ENCODE measurements at places on chromosomes 16 and 17. TPM values are rescaled to one million over a fixed set of nuclear protein-coding genes. Genes with fewer than 3 reads are reported as not detected.

The DPEP1 gene
- not detected for total RNA-seq

- no peaks in the 10 kb centered on the region for H3K36me3 ChIP-seq
- H3K27me3 ChIP-seq = no peaks in the 10 kb centered on the region
- H3K4me1 ChIP-seq = no peaks in the 10 kb centered on the region
- no peak overlapping the region for H3K27ac ChIP-seq
Measured at GRCh38 chr16:65306722-65307121, 184.9 kb upstream of the CDH11 start.

The SLC47A2 gene
- not detected for total RNA-seq

DNA sequence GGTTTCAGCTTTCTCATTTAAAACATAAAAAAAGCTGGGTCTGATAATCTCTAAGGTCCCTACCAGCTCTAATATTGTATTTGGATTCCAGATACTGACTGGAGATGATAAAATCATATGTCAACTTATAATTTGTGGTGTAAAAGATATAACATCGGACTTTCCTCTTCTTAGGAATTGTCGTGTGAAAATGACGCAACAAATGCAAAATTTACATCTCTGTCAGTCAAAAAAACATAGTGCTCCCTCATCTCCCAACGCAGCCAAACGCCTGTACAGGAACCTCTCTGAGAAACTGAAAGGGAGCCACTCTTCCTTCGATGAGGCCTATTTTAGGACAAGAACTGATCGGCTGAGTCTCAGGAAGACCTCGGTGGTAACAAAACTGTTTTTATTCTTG is 197.3 kb downstream of the ANKFN1 start:
- H3K27me3 ChIP-seq = no peaks in the 10 kb centered on the region
- no peak overlapping the region for H3K4me3 ChIP-seq

GRCh38 chr17:841313-841712 is 59.2 kb downstream of the MRM3 start:
- peaks cover 9% of the 10 kb centered on the region for H3K27me3 ChIP-seq
- no peaks in the 10 kb centered on the region for H3K36me3 ChIP-seq
- H3K27ac ChIP-seq = no peak overlapping the region
- DNase-seq = no peak

The LDHD gene
- not detected for total RNA-seq

The CRK gene
- 18.3 TPM for total RNA-seq

The PRSS27 gene
- 1.2 TPM for total RNA-seq

DNA sequence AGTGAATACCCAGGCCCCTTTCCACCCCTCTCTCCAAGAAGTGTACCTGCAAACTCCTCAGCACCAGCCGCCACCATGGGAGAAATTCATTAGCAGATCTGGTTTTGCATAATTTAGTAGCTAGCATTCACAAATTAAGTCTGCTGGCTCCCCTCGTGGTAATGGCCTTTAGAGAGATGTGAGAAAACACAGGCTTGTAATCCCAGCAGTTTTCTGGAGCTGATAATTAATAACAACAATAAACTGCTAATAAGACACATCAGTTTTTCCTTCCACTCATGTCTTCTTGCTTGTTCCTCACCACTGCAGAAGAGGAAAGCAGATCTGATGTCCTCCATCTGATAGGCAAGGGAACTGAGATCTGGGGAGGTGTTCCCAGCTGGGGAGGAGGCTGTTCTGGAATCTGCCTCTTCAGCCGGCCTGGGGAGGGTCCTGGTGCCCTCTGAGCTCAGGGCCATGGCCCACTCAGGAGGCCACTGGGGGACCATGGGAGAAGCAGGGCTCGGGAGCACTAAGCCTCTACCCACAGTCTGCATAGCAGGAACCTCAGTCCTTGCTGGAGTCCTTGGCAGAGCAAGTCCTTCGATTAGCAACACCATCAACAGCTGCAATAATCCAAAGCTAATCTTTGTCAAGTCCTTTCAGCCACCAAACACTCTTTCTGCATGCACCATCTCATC is 74.2 kb upstream of the DNAJA2 start:
- H3K27ac ChIP-seq = no peak overlapping the region
- no peaks in the 10 kb centered on the region for H3K36me3 ChIP-seq
- peaks cover 2% of the 10 kb centered on the region for H3K27me3 ChIP-seq
- no peak overlapping the region for H3K4me3 ChIP-seq
- peaks cover 13% of the 10 kb centered on the region for H3K4me1 ChIP-seq

DNA sequence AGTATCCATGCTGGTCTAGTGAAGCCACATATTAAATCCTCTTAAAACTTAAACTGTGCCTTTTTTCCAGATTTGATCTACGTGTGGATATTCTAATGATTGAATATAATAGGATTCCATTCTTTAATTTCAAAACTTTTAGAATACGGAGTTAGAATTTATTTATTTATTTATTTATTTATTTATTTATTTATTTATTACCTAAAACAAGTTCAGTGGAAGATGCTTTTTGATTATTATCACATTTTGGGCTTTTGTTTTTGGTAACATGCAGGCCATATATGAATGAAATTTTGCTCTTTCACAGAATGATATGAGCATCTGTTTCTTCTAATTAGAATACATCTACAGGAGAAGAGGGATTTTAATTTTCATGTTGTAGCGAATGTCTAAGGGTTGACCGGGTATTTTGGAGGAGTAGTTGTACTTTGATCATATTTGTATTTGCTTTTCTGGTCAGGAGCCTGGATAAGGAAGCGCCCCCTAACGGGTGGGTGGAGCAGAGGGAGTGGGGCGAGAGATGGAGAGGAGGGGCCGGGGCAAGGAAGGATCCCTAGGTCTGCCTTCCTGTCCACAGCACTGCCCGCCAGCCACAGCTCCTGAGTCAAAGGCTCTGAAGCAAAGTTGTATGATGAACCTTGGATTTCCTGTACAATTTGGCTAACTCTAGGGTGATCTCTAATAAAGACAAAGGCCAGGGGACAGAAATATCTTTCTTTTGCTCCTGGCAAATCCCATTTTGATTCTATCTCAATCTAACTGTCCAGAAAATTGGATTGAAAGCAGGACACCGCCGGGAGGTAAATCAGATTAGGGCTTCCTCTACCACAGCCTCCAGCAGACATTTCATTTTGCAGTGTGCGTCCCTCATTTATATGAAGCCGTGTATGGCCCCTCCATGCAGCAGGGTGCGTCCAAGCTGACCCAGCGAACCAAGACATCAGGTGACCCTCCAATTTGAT is 149.1 kb downstream of the PRKCA start:
- no peaks in the 10 kb centered on the region for H3K4me1 ChIP-seq
- no peaks in the 10 kb centered on the region for H3K27me3 ChIP-seq
- no peak overlapping the region for H3K4me3 ChIP-seq
- no peak for DNase-seq

The C16orf86 gene
- total RNA-seq = 4.1 TPM

- H3K27ac ChIP-seq = no peak overlapping the region
- no peaks in the 10 kb centered on the region for H3K36me3 ChIP-seq
- peaks cover 6% of the 10 kb centered on the region for H3K4me1 ChIP-seq
- no peak overlapping the region for H3K4me3 ChIP-seq
Measured at GRCh38 chr16:85334718-85335583, 222.7 kb upstream of the CIBAR2 start.

- no peaks in the 10 kb centered on the region for H3K27me3 ChIP-seq
- no peak overlapping the region for H3K27ac ChIP-seq
- no peaks in the 10 kb centered on the region for H3K36me3 ChIP-seq
- no peaks in the 10 kb centered on the region for H3K4me1 ChIP-seq
Measured at GRCh38 chr17:12648498-12648897, 17.2 kb upstream of the MYOCD start.

The IGFALS gene
- not detected for total RNA-seq

- H3K27me3 ChIP-seq = no peaks in the 10 kb centered on the region
- DNase-seq = no peak
- no peak overlapping the region for H3K4me3 ChIP-seq
- H3K27ac ChIP-seq = no peak overlapping the region
- H3K36me3 ChIP-seq = no peaks in the 10 kb centered on the region
Measured at GRCh38 chr16:79042886-79043285, 557.7 kb downstream of the MAF start.

DNA sequence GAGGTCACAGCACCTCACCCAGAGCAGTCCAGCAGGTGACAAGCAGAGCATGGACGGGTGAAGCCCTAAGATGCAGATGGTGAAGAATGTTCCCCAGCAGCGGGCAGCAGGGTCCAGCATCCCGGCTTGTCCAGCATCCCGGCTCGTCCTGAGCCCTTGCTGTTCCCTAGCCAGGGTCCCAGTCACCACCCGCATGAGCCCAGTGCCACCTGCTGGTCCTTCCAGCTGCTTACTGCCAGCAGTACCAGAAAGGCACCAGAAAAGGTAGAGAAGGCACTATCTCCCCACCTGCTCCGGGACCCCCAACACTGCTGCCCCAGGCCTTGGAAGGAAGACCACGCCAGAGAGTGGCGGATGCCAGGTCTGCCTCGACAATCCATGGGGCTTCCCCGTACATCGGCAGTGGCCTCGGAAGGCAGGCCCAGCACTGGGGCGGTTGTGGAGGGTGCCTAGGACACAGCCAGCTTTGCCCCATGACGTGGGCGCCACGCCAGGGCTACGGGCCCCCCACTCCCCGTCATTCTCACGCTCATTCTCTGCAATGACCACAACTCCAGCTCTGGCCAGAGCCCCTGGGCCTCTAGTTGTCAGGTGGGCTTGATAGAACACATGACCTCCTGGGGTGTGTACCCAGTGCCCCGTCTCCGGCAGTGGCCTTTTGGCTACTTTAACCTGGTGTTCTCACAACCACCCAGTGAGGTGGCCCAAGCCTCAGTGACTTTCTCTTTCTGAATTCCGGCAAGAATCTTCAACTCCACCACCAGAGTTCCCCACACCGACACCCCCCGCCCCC is 1.4 kb downstream of the CENPX start:
- peaks cover 20% of the 10 kb centered on the region for H3K4me1 ChIP-seq
- peak overlapping the region; percentile 82 for H3K4me3 ChIP-seq
- DNase-seq = peak; percentile 76

DNA sequence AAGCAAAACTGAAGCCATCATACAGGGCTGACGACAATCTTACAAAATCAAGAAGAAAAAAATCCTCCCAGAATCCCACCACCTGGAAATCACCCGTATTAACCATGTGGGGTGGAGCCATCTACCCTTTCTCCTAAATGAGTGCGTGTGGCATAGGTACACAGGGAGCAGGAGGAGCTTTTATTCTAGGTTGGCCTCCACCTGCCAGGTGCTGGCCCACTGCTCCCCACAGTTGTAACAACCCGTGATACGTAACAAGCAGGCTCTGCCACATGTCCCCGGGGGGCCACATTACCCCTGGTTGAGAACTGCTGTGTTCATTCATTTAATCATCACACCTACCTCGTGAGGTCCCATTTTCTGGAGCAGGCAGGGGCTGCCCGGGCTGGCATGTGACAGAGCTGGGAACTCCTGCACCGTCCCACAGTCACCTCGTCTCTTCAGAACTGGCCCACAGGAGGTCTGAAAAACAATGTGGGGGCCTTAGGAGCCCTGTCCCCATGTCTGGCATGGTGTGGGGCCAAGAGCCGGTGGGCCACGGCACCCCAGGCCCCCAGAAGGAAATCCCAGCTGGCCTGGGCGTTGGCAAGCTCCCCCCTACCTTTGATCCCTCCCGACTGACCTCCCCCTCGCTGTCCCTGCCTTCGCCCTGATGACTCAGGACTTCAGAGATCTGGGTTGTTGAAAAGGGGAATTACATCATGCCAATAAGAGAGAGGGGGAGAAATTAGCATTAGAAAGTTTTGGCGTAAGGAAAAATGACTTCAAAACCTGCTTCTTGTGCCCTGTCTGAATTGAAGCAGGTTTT is 12.9 kb downstream of the CMIP start:
- H3K27me3 ChIP-seq = no peaks in the 10 kb centered on the region
- peaks cover 22% of the 10 kb centered on the region for H3K4me1 ChIP-seq
- no peak overlapping the region for H3K4me3 ChIP-seq
- H3K36me3 ChIP-seq = peaks cover 15% of the 10 kb centered on the region
- H3K27ac ChIP-seq = no peak overlapping the region
- no peak for DNase-seq

The SLFN12L gene
- 197 TPM for total RNA-seq

DNA sequence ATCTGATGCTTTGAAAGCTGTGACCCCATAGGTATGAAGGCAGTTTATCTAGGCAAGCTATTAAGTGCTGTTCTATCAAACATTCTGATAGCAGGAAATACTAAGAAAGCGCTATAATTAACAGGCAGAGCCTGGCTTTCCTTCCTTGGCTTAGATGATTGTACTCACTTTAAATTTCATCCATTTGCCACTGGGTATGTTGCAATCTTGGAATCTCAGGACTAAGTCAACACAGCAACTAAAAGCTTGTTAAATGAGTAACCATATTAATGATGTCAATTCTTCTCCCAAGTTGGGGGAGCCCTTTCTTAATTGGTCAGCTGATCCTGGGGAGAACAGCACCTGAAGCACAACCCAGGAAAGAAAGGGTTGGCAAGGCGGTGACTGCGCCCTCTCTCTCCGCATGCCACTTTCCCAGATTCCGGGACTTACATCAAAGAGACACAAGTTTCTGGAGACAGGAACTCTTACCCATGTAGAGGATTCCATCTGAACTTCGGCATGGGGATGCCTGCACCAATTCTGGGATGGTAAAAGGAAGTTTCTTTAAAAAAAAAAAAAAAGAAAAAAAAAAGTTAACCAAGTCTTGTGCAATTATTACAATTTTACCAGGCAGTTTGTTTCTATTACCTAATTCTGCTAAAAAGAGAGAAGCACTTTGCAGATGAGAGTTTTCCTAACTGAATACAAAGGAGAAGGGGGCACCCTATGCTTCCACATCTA is 54.4 kb upstream of the ICAM2 start:
- H3K27me3 ChIP-seq = no peaks in the 10 kb centered on the region
- peaks cover 32% of the 10 kb centered on the region for H3K36me3 ChIP-seq
- H3K4me1 ChIP-seq = peaks cover 2% of the 10 kb centered on the region
- H3K4me3 ChIP-seq = no peak overlapping the region
- DNase-seq = no peak

- DNase-seq = no peak
- H3K36me3 ChIP-seq = peaks cover 5% of the 10 kb centered on the region
- H3K27ac ChIP-seq = no peak overlapping the region
- no peak overlapping the region for H3K4me3 ChIP-seq
Measured at GRCh38 chr17:82396601-82397435, 21.3 kb upstream of the HEXD start.

DNA sequence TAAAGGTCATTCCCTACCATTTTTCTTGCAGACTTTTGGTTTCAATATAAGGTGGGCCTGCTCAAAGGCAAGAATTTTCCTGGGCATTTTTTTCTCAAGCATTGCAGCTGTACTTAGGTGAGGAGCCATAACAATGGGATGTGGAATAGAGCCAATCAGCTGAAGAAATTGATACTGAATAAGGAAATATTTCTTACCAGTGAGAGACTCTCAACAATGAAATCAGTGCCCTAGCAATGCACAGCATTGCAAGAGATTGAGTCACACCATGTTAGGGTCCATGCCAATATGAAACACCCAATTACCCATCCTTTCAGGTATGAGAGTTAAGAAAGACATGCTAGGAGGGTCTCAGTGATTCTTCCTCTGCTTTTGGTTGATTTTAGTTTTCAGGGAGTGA is 237.6 kb downstream of the SOX9 start:
- H3K4me3 ChIP-seq = no peak overlapping the region
- no peak for DNase-seq
- no peaks in the 10 kb centered on the region for H3K27me3 ChIP-seq
- H3K27ac ChIP-seq = no peak overlapping the region

DNA sequence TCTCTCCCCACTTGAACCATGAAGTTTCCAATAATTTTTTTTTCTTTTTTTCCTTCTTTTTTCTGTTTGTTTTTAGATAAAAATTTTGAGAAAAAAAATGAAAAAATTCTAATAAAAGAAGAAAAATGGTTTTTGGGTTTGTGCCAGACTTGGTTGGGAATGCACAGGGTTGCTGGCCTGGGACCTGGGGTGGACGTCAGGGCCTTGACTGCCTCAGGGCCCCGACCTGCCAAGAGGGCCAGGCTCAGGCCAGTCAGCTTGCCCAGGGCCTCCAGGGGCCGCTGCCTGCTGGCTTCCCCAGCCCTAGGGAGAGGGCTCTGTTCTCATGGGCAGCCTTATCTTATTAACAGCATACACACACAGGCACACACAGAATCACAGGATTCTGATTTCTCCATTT is 6.5 kb downstream of the TBX6 start:
- H3K27ac ChIP-seq = no peak overlapping the region
- DNase-seq = no peak
- H3K27me3 ChIP-seq = no peaks in the 10 kb centered on the region
- H3K4me1 ChIP-seq = peaks cover 10% of the 10 kb centered on the region
- peaks cover 35% of the 10 kb centered on the region for H3K36me3 ChIP-seq
